ENCODE measurements at places on chromosomes 3 and 15. TPM values are rescaled to one million over a fixed set of nuclear protein-coding genes. Genes with fewer than 3 reads are reported as not detected.

DNA sequence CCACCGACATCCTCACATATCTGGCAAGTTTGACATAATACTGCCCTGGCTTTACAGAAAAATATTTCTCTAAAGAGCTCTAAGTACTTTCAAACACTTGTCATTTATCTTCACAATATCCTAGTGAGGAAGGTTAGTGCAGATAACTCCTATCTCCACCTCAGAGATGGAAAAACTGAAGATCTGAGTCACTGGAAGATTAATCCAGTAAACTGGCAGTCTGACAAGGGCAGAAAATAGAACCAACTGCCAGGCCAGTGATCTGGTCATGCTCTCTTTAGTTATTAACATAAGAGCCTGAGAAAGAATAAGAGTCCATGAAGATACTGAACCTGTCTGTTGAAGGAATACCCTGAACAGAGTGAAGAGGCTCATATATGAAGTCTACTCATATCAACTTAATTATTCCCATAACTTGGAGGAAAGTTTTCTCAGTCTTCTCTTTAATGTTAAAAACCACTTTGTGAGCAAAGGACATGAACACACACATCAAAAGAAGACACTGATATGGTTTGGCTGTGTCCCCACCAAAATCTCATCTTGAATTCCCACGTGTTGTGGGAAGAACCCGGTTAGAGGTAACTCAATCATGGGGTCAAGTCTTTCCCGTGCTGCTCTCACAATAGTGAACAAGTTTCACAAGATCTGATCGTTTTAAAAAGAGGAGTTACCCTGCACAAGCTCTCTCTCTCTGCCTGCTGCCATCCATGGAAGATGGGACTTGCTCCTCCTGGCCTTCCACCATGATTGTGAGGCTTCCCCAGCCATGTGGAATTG, 61.4 kb downstream of the GOLIM4 start:
- H3K4me3 ChIP-seq, result no peak overlapping the region
- DNase-seq, result no peak
- peaks cover 71% of the 10 kb centered on the region for H3K36me3 ChIP-seq
- H3K27ac ChIP-seq, result no peak overlapping the region

DNA sequence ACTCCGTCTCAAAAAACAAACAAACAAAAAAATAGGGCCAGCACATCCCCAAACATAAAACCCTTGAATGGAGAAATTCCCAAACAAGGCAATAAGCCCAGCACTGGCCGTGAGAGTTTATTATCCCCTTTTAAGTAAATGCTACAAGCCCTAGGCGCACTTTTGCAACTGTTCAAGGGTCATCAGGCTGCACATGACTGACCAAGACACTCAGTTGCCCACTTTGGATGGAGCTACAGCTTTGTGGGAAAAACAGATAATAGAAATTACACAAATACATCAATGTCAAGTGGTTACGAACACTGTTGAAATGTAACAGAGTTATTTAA, 33.7 kb upstream of the ZNF445 start:
- no peaks in the 10 kb centered on the region for H3K27me3 ChIP-seq
- no peaks in the 10 kb centered on the region for H3K4me1 ChIP-seq
- H3K4me3 ChIP-seq, result peak overlapping the region; percentile 98
- DNase-seq, result no peak
- H3K27ac ChIP-seq, result peak overlapping the region; percentile 92

DNA sequence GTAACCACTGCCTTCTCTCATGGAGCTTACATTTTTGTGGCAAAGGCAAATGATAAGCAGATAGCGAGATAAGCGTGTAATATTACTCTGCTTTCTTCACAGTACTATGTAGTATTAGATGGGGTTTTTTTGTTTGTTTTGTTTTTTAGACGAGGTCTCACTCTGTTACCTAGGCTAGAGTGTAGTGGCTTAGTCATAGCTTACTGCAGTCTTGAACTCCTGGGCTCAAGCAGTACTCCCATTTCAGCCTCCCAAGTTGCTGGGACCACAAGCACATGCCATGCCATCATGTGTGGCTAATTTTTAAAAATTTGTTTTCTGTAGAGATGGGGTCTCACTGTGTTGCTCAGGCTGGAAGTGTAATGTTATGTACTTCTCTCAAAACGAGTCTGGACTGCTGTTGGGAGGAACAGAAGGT, 22.9 kb downstream of the MBNL1 start:
- H3K4me3 ChIP-seq, result no peak overlapping the region
- DNase-seq, result no peak
- no peak overlapping the region for H3K27ac ChIP-seq
- no peaks in the 10 kb centered on the region for H3K27me3 ChIP-seq
- no peaks in the 10 kb centered on the region for H3K36me3 ChIP-seq

GRCh38 chr3:41138146-41138545, 61.2 kb upstream of the CTNNB1 start:
- H3K4me3 ChIP-seq, result no peak overlapping the region
- no peak overlapping the region for H3K27ac ChIP-seq
- no peaks in the 10 kb centered on the region for H3K4me1 ChIP-seq
- H3K27me3 ChIP-seq, result no peaks in the 10 kb centered on the region
- no peak for DNase-seq

GRCh38 chr15:84904419-84904818, 20.0 kb downstream of the SLC28A1 start:
- H3K27ac ChIP-seq, result no peak overlapping the region
- no peak overlapping the region for H3K4me3 ChIP-seq
- H3K36me3 ChIP-seq, result no peaks in the 10 kb centered on the region

DNA sequence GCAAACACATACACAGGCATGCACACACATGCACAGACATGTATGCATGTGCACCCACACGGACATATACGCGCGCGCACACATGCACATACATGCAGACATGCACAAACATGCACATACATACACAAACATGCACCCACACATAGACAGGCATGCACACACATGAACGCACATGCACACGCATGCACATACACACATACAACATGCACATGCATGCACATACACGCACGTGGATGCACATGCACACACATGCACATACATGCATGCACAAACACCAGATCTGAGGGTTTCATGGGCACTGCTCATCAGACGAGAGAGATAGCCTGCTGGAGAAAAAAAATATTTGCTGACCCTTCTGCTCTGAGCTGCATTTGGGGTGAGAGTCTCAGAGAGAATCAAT, 31.7 kb upstream of the NTRK3 start:
- no peaks in the 10 kb centered on the region for H3K4me1 ChIP-seq
- no peak overlapping the region for H3K4me3 ChIP-seq
- no peaks in the 10 kb centered on the region for H3K36me3 ChIP-seq
- no peak overlapping the region for H3K27ac ChIP-seq

DNA sequence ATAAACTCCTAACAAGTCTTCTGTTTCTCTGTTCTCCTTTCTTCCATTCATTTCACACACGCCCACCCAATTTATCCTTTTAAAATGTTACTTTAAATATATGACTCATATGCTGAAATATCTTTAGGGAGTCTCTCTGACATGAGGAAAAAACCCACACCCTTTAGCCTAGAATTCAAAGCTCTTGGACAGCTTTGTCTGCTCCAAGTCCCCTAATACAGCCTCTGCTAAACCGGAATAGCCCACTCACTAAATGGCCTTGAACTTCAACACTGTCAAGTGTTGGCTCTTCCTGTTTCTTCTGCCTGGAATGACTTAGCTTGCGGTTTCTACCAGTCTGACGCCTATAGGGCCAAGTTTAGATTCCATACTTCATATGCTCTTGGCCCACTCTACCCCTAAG, 3.3 kb upstream of the CD96 start:
- no peaks in the 10 kb centered on the region for H3K4me1 ChIP-seq
- no peaks in the 10 kb centered on the region for H3K27me3 ChIP-seq
- H3K4me3 ChIP-seq, result no peak overlapping the region
- no peaks in the 10 kb centered on the region for H3K36me3 ChIP-seq
- no peak for DNase-seq
- H3K27ac ChIP-seq, result no peak overlapping the region

GRCh38 chr3:159988617-159989271, at the start of gene IL12A:
IL12A (plus strand) TSS chr3:159988835.
- no peaks in the 10 kb centered on the region for H3K27me3 ChIP-seq
- peak; percentile 21 for DNase-seq
- H3K27ac ChIP-seq, result peak within 1 kb of the TSS; percentile 31
- H3K36me3 ChIP-seq, result no peaks in the 10 kb centered on the region
- peaks cover 5% of the 10 kb centered on the region for H3K4me1 ChIP-seq

DNA sequence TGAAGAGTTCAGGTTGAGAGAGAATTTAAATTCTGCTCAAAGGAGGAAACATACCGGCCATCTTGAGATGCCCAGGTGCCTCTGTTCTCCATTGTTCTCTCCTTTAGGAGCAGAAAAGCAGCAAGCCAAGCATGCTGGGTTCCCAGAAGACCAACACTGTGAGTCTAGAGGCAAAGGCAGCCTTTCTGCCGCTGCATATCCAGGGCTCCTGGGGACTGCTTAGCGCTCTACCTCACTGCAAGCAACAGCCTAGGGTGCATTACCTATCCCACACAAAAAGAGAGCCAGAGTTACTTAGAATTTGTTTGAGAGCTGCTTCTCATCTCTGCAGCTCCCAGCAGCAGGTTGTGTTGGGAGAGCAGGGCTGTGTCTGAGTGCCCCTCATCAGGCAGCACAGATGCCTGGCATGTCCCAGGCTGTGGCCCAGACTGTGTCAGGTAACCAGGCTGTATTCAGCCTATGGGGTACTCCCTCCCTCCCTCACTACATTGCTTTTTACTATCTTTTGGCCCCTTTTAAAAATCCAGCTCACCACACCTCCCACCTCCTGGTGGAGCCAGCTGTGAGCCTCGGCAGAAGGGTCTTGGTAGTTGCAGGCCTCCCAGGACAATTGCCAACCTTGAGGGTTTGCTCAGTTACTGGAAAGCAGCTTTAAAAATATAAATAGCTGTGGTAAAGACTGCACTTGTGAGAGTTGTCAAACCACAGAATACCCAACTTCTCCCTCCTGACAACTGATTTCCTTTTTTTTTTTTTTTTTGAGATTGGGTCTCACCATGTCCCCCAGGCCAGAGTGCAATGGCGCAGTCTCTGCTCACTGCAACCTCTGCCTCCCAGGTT, 30.2 kb downstream of the BCL2L10 start:
- H3K4me1 ChIP-seq, result peaks cover 5% of the 10 kb centered on the region
- H3K27ac ChIP-seq, result no peak overlapping the region
- H3K36me3 ChIP-seq, result no peaks in the 10 kb centered on the region
- H3K27me3 ChIP-seq, result no peaks in the 10 kb centered on the region
- no peak overlapping the region for H3K4me3 ChIP-seq

DNA sequence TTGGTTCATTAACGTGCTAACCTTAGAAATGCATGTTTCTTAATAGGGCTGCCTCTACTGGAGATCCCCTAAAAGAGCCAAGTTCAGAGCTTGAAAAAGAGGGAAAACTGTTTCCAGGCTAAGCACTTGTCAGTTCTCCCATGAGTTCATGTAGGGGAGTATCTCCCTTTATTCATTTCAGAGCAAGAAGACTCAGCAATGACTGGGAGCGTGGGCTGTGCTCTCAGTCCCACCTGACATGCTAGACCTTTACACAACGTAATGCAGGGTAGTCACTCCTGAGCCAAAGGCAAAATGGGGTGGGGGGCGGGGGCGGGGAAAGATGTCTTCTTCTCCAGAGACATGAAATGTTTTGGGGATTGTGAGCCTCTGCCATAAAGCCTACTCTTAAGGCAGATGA, 420.1 kb upstream of the MCTP2 start:
- H3K4me3 ChIP-seq, result no peak overlapping the region
- peaks cover 5% of the 10 kb centered on the region for H3K4me1 ChIP-seq
- no peak overlapping the region for H3K27ac ChIP-seq
- H3K36me3 ChIP-seq, result no peaks in the 10 kb centered on the region
- no peak for DNase-seq

DNA sequence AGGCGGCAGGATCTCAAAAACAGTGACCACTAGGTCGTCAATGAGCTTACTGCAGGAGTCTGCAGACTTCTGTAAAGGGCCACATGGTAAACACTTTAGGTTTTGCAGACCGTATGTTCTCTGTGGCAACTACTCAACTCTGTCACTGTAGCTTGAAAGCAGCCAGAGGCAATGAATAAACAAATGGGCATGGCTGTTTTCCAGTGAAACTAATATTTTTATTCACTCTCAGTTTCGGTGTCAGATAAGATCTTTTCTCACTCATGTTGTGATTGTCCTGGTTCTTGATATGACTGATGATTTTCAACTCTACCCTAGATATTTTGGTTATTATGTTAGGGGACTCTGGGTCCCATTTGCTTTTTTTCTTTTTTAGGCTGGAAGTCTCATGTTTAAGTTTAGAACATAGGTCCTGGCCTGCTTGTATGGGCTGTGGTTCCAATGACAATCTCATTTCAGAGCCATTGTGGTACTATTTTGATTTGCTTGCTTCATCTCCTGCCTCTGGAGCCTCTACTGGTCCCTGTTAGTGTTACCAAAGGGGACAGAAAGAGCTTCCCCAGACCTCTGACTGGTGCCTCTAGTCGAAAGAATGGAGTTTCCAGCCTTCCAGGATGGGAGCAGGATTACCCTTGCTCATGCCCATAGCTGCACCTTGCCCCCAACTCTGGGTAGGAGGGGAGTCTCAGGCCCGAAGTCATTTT, 222.0 kb downstream of the STT3B start:
- H3K27me3 ChIP-seq, result no peaks in the 10 kb centered on the region
- no peak overlapping the region for H3K27ac ChIP-seq
- H3K36me3 ChIP-seq, result no peaks in the 10 kb centered on the region
- DNase-seq, result no peak

- H3K4me1 ChIP-seq, result no peaks in the 10 kb centered on the region
- no peak for DNase-seq
- no peaks in the 10 kb centered on the region for H3K36me3 ChIP-seq
- no peaks in the 10 kb centered on the region for H3K27me3 ChIP-seq
- H3K27ac ChIP-seq, result no peak overlapping the region
Observed at GRCh38 chr3:87041191-87041590, 50.2 kb upstream of the VGLL3 start.

DNA sequence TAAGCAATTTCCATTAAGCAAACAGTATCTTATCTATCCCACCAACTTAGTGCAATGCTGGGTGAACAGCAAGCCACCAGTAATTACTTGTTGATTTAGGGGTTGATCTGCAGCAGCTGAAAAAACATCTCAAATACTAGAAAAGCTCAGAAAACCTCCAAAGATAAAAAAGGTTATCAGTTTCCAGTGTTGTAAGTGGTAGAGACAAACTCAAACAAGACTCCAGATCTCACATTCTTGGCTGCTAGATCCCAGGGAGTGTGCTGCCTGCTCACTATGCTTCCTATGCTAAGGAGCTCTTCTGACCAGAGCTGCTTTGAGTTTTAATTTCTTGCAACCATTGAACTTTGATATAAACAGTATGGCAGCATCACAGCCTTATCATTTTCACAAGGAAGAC, 11.3 kb downstream of the B3GALNT1 start:
- no peak overlapping the region for H3K27ac ChIP-seq
- DNase-seq, result no peak
- H3K36me3 ChIP-seq, result no peaks in the 10 kb centered on the region
- no peaks in the 10 kb centered on the region for H3K4me1 ChIP-seq

DNA sequence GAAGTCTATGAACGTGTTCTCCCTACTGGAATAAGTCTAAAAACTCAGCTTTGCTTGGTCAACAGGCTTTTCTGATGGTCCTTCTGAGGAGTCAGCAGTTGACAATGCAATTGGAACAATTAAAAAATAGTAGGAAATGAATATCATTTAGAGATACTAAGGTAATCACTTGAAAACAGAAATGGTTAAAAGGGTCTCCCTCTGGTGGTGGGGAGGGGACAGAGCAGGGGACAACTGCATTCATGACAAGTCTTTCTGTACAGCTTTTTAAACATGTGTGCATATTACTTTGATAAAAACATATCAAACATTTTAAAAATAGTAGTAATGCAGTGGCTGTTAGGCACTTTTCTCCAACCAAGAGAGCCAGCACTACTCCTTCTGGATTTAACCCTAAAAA, 119.9 kb upstream of the FHIT start:
- H3K36me3 ChIP-seq, result no peaks in the 10 kb centered on the region
- no peaks in the 10 kb centered on the region for H3K4me1 ChIP-seq
- no peaks in the 10 kb centered on the region for H3K27me3 ChIP-seq
- no peak overlapping the region for H3K27ac ChIP-seq

DAPK2 gene
- 10.8 TPM for total RNA-seq

PLA2G4D gene
- 0.19 TPM for total RNA-seq

DPPA2 gene
- not detected for total RNA-seq

TMEM108 gene
- total RNA-seq, result 0.12 TPM

ERC2 gene
- 1.5 TPM for total RNA-seq

Measured in esophagus squamous epithelium (tissue), 5 donors.